ENCODE measurements at places on chromosomes 6 and 20. TPM values are rescaled to one million over a fixed set of nuclear protein-coding genes. Genes with fewer than 3 reads are reported as not detected.

DNA sequence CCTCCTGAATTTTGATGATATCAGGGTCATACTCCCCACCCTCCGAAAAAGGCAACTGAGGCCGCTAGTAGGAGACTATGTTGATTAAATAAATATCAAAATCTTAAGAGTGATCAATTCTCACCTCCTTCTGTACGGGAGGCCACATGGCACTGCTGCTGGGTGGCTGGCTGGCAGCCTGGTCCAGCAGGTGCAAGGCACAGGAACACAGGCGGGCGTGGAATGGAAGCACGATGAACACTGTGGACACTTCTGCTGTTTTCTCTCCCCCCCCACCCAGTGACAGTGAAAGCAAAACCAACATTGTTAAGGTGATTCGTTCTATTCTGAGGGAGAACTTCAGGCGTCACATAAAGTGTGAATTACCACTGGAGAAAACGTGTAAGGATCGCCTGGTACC lies 9.7 kb upstream of the CLDN20 start:
- H3K36me3 ChIP-seq: no peaks in the 10 kb centered on the region
- H3K27ac ChIP-seq: no peak overlapping the region
- H3K27me3 ChIP-seq: no peaks in the 10 kb centered on the region
- no peak overlapping the region for H3K4me3 ChIP-seq
- no peaks in the 10 kb centered on the region for H3K4me1 ChIP-seq

DNA sequence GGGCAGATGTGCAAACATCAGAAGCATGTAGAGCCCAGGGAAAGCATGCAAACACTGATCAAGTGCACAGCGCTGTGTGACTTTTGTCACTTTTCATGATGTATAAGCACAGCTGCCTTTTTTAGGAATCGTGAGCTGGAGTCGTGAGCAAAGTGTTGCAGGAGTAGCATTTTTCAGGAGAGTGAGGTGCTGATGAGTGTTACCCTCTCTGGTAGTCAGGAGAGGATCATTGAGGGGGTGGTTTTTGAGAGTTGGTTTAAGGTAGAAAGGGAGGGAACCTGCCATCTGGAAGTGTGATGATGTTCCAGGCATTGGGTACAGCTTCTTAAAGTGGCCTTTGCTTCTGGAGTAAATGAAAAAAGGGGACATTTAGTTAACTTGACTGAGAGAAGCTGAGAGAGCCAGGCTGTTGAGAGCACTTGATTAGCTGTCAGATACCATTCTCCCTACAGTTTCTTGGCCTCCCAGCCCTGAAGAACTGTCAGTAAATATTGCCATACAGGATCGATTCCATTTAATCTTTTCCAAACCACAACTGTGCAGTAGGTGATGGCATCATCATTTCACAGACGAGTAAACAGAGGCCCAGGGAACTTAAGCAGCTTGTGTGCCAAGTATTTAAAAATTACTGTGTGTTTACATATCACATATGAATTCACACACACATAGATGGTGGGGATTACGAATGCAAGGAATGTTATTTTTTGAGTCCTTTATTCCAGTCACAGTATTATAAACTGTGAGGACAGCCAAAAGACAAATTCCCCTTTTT lies 28.9 kb downstream of the TPD52L1 start:
- no peak overlapping the region for H3K4me3 ChIP-seq
- no peak for DNase-seq
- no peaks in the 10 kb centered on the region for H3K27me3 ChIP-seq
- no peak overlapping the region for H3K27ac ChIP-seq
- H3K4me1 ChIP-seq: no peaks in the 10 kb centered on the region

HTR1E gene
- total RNA-seq: not detected

PRR18 gene
- total RNA-seq: 0.44 TPM

SMAP1 gene
- total RNA-seq: 18.0 TPM

C4A gene
- 247 TPM for total RNA-seq

EYS gene
- under 0.01 TPM for total RNA-seq

Data from tibial nerve (tissue), 4 donors.